ENCODE measurements at places on chromosomes 3 and 15.

DNA sequence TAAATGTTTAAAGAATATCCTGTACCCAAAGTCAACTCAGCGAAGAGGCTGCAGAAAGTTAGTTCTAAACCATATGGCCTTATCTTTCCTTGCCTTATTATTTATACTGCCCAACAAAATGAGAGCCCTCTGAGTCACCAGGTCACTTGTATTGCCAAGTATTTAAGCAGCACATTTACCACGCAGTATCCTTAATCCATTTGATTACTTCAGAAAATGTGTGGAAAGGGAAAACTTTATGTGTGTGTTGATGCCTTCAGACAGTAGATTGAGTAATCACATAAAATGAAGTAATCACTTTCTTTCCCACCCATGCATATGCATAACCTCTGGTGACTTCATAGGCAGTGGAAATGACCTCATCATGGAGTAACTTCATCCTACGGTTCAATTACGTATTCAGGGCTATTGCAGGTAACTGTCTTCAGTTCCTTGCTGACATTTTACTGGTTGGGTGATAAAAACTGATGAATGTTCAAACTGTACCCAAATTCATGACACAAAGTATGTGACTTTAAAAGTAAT lies 7.5 kb upstream of the CADPS start:
- no peak for DNase-seq

GRCh38 chr15:93317772-93318171 lies 228.8 kb upstream of the RGMA start:
- DNase-seq: no peak

GRCh38 chr15:87952736-87953287 lies 303.7 kb downstream of the NTRK3 start:
- DNase-seq: no peak

DNA sequence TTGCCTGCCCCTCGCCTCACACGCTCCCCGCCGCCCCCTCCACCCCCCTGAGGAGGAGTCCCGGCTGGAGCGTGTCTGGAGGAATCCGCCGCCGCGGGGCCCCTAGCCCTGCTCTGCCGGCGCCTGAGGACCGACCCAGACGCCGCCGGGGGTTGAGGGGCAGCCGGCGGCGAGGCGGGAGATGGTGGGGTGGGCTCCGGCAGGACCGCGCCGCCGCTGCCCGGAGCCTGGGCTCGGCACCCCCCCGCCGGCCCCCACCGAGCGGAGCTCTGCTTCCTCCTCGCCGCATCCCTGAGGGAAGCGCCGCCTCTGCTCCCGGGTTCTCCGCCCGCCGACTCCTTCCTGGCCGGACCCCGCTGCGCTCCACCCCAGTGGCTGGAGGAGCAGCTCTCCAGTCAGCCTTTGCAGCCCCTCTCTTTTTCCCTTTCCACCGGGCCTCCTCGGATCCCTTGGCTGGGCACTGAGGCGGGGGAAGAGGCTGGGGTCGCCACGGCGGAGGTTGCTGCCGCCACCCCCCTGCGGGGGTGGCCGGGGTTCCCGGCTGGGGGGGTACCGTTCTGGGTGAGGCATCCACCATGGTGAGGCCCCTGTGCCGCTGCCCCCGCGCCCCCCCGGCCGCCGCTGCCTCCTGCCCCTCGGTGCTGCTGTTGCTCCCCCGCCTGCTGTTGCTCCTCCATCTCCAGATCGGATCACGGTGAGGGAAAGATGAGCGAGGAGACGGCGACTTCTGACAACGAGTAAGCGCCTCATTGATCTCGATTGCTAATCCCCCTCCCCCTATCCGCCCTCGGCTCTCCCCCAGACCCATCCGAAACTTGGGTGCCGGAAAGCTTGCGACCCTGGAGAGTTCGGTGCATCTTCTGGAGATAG lies at the start of gene SPRED1:
Gene SPRED1, plus strand, starts transcription at position 356 of the 870 bp plus-strand sequence. Its CDS starts 350 bp downstream, at position 706.
- DNase-seq: no peak

DNA sequence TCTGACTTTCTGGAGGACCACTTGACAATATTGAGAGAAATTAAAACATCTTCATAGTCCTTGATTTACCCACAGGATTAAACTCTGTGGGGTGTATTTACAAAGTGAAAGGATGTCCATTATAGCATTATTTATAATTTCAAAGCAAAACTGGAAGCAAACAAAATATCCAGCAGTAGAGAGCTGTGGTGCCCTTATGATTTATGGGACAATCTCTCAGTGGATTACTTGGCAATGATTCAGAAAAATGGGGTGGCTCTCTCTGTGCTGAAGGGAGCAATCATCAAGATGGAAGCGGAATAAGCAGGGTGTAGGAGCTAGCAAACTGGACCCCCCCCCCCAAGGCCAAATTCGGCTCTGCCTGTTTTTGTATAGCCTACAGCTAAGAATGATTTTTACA lies 9.0 kb downstream of the PPCDC start:
- DNase-seq: no peak

DNA sequence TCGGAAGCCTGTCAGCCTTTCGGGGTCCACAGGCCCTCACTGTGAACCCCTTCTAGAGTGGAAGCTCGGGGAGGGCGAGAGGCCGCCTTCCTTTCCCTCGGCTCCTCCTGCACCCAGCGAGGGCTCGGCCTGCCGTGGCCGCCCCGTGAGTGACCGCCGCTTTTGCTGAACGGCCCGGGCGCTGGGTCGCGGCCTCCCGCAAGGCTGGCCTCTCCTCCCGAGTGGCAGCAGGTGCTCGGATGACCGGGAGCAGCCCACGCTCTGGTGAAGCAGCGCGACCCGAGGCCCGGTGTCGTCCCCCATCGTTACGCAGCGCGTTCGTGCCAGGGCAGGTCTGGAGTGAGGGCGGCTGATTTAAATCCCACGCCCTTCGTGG lies 53.8 kb downstream of the LRRK1 start:
- DNase-seq: no peak

DNA sequence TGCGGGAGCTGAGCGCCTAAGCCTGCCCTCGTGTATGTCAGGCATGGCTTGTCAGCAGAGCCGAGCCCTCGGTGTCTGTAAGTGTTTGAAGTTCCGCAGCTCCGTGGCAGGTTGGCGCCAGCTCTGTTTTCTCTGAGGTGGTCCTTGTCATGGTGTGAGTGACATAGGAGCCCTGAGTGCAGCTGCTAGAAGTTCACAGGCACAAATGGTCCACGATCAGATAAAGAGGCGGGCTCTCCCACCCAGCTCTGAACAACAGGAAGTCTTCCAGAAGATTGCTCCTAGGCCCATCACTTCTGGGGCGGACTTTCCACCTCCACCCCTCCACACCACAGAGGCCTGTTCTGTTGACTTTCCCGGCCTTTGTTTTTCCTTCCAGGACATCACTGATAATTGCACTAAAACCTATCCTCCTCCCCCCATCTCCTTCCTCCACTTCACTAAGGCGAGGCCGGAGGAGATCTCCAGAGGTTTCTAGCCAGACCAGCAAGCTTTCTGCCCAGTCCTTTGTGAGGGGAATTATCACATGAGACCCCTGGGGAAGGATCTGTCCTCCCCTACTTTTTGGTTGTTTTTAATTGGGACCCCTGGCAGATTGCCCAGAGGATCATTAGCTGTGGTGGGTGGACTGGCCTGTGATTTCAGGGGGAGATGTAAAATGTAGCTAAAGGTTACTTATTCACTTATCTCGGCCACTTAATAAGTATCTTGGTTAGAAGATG lies 19.9 kb downstream of the ITPR1 start:
- DNase-seq: no peak

DNA sequence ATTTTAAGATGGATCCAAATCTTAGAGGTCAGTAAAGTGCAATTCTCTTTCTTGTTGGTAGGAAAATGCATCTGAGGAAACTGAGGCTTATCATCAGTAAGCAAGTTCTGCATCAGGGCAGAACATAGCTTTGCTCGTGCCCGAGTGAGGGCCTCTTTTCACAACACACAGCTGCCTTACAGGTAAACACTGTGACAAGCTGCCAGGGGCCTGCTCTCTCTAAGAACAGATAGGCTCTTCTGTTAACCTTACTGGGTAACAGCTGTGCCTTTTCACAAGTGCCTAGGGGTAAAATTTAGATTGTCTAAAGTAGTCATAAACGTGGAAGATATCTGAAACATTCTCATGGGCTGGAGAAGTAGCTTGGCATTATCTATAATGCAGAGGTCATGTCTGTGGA lies 118.1 kb downstream of the C3orf38 start:
- DNase-seq: no peak

GRCh38 chr3:18410205-18410604 lies 14.9 kb downstream of the SATB1 start:
- no peak for DNase-seq

GRCh38 chr3:107061466-107061865 lies 315.8 kb upstream of the CCDC54 start:
- no peak for DNase-seq

- no peak for DNase-seq
Observed at GRCh38 chr3:195240939-195241338, 30.0 kb downstream of the XXYLT1 start.
